ENCODE measurements at places on chromosomes 3 and 15.

GRCh38 chr15:55652359-55652758 is 64.2 kb upstream of the PYGO1 start:
- DNase-seq, result no peak

- DNase-seq, result peak; percentile 0
Measured at GRCh38 chr3:47473391-47473790, 2.4 kb downstream of the SCAP start.

DNA sequence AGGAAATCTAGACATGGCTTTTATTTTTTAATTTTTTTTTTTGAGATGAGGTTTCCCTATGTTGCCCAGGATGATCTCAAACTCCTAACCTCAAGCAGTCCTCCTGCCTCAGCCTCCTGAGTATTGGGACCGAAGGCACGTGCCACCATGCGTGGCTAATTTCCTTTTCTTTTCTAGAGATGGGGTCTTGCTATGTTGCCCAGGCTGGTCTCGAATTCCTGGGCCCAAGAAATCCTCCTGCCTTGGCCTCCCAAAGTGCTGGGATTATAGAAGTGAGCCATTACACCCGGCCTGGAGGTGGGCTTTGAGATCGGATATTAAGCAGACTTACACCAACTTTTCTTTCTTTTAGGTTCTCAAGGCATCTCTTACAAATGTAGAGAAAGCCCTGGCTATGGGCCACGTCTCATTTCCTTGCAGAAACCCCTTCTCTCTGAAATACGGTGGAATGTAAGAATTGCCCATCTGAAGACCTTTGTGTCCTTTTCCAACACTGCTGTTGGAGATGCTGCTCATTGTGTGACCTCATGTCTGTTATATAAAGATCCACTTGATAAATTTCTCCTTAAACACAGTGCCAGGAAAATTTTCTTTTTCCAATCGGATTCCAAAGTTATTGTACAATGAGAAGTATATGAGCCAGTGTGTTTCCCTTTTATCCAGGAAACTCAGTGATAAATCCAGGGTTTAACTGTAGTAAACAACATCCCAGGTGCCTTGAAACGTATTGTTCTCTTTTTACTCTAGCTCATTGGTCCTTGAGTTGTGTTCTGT is 36.8 kb upstream of the CFAP161 start:
- no peak for DNase-seq

GRCh38 chr3:129518581-129518980 is 9.9 kb upstream of the RHO start:
- no peak for DNase-seq

DNA sequence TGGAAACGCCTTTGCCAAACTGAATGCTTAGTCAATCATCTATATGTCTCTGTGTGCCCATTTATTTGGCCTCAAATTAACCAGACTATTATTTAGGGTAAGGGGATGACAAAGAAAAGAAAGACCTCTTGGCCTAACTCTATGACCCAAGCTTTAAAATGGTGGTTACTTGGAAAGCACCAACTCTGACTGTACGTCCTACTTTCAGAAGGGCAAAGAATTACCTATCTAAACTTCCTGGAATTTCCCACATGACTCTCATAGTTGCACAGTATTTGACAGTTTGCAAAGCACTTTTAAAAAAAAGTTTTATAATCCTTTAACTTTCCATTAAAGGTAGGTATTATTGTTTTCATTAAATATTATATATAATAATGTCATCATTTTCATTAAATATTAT is 6.3 kb upstream of the MTHFS start:
- DNase-seq, result no peak

- DNase-seq, result no peak
Measured at GRCh38 chr15:89521605-89522004, 25.2 kb upstream of the RHCG start.

DNA sequence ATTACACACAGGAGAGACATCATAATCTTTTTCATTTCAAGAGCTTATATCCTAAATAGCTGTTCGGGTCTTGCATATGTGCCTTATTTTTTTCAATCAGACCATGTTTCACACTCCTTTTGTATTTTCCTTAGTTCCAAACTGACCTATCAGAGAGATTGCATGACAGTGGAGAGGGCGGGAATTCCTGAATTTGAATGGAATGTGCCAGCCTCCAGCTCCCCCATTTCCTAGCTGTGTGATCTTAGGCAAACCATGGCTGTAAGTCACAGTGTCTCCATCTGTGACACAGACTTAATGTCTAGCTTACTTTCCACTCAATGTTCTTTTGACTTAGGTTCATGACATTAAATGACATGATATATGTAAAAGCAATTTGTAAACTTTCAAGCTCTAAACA is 62.0 kb upstream of the CSTA start:
- DNase-seq, result no peak

DNA sequence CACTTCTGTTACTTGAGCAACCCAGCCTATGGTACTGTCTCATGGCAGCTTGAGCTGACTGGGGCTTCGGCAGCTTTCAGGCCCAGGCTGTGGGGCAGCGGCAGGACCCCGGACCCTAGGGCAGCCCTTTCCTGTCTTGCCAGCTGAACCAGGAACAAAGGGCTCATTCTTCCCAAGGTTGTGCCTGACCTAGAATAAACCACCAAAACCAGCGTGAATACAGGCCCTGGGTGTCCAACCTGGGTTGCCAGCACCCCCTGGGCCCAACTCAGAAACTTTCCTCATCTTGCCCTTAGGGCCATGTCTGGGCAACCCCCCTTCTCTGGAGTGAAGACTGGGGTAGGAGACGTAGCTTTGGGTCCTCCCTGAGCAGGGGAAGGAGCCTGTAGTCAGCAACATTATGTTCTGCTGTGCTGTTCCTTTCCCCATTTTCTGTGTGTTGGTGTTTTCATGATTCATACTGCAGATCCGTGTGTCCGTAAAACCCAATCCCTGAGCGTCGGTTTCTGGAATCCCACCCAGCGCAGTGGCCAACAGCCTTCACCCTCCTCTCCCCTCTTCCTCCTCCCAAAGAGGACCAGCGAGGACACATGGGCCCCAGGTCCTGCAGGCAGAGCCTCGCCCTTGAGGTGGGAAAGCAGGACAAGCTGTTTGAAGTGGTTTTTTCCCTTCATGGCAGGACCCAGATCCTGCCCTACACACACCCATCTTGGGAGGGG is 33.5 kb downstream of the TKT start:
- no peak for DNase-seq

- no peak for DNase-seq
Measured at GRCh38 chr3:73805435-73805834, 180.7 kb upstream of the PDZRN3 start.

DNA sequence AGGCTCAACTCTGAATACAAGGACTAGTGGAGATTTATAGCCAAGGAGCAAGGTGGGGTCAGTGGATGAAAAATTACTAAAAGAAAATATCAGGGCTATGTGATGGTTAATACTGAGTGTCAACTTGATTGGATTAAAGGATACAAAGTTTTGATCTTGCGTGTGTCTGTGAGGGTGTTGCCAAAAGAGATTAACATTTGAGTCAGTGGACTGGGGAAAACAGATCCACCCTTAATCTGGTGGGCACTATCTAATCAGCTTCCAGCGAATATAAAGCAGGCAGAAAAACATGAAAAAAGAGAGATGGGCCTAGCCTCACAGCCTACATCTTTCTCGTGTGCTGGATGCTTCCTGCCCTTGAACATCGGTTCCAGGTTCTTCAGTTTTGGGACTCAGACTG is 14.4 kb upstream of the SENP7 start:
- DNase-seq, result no peak

DNA sequence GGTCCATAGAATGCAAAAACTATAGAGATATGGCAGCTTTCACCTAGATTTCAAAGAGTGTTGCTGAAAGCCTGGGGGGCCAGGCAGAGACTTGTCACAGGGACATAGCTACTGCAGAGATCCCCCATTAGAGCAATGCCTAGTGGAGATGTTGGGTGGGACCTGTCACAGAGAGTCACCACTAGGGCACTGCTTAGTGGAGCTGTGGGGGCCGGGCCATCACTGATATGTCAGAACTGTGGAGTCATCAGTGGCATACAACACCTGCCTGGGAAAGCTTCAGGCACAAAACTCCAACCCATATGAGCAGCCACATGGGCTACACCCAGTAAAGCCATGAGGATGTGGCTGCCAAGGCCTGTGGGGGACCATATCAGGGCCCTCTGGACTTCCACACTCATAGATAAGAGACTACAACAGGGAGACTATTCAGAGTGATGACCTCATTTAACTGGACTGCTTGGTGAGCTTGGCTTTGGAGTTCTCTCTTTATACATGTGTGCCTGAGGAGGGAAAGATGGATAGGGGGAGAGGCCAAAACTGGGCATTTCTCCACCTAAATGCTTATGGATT is 176.3 kb downstream of the ZNF621 start:
- DNase-seq, result no peak

GRCh38 chr15:92527197-92527596 is 128.4 kb downstream of the FAM174B start:
- peak; percentile 40 for DNase-seq

- peak; percentile 11 for DNase-seq
Measured at GRCh38 chr15:56249092-56249491, 5.4 kb upstream of the RFX7 start.

DNA sequence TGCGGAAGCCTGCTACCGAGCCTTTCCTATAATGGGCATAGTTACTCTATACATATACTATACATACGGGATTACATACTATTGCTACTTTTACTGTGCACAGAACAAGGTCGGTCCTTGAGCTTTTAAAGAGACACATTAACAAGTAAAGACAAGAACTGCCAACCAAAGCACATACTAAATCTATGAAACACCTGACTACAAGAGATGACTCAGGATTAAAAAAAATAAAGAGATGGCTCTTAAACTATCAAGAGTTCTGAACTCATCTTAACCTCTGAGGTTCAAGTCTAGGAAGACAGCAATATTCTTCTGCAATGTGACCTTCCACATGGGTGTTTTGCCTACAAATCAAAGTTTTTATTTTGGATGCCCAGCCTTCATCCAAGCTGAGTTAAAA is 106.8 kb downstream of the TNIK start:
- no peak for DNase-seq

DNA sequence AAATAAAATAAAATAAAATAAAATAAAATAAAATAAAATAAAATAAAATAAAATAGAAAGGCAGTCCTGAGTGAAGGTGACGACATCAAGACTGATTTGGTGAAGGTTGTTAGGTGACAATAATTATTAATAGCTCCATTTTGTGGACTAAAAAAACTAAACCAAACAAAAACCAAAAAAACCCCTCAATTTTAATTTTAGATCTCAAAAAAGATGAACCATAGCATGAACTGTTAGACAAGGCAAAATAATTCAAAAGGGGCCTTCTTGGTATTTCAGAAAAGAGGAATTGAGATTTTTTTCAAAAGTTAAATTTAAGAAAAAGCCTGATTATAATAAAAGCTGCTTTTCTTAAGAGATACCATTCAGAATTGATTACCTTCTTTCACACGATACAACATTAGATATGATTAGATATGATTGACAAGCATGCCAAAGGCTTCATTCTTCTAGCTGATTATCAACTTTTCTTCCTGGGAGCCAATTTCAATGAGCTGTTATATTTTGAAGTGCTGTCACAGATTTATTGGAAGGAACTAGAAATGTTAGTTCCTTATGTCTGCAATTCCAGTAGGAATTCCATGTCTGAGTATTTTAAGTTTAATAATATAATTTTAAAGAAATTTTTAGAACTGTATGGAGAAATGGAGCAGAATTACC is 244.7 kb downstream of the MBNL1 start:
- DNase-seq, result no peak

DNA sequence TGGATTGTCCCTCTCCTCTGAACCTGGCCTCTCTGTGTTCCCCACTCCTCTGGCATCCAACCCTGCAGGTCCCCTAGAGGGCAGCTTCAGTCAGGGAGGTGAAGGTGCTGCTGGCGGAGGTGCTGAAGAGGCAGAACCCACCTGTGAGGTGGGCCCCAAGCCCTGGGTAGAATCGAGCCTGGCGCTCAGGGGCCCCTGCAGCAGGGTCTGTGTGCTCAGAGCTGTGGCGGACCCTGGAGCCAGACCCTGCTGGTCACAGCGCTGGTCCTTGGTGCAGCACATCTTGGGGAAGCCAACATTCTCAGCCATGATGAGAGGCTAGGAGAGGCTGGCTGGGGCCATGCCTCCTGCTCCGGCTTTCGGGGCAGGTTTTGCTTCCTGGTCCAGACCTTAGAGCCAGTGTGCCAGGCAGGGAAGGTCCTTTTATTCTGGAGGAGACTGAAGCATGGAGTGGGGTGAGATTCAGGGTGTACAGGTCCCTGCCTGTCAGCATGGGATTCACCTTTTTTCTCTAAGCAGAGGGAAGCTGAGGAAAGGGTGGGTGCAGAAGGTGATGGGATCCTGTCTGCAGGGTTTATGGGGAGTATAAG is 54.7 kb upstream of the TAMM41 start:
- DNase-seq, result no peak

- no peak for DNase-seq
Measured at GRCh38 chr3:31802981-31803740, 177.9 kb downstream of the OSBPL10 start.

DNA sequence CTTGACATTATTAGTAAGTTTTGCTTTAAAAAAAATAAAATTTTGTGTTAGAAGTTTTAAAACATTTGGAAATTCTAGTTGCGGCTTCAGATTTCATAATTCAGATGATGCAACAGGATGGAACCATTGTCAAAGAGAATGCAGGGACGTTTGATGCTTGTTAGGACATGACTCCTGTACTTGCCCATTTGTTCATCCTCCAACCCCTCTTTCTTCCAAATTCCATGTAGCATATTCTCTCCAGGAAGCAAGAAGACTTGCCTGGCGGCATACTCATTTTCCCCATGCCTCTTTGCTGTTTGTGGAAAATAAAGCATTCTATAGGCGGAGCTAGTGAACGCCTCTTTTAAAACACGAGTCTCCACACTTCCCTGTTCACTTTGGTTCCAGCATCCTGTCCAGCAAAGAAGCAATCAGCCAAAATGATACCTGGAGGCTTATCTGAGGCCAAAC is at the start of gene CSTA:
TSS of gene CSTA (plus strand) at position 378 of the 453 bp plus-strand sequence. CDS start at position 423, 45 bp downstream.
- DNase-seq, result no peak

DNA sequence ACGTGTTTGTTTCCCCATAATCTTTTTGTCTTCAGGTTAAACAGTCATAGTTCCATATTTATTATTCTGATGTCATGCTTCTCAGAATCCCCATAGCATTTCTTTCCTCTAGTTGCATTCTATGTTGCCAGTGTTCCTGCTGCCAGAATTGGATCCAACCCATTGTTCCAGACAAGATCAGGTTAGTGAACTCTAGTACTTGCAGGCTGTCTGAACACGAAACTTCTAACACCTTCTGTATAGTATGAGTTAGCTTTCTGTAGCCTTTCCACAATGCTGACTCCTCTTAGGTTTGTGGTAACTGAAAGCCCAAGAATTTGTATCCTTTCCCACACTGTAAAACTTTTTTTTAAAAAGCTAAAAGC is 88.0 kb upstream of the ROPN1 start:
- DNase-seq, result no peak

DNA sequence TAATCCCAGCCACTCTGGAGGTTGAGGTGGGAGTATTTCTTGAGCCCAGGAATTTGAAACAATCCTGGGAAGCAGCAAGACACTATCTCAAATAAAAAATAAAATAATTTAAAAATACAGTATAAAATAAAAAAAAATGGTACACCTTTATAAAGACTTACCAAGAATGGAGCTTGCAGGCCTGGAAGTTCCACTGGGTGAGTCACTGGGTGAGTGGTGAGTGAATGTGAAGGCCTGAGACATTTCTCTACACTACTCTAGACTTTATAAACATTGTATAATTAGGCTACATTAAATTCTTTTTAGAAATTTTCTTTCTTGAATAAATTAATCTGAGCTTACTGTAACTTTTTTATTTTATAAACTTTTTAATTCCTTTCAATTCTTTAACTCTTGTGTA is 609.1 kb upstream of the BCHE start:
- no peak for DNase-seq

GRCh38 chr3:160973067-160973809 is 131.9 kb downstream of the B3GALNT1 start:
- no peak for DNase-seq

Measured in NCI-H345 (cell line).